ENCODE measurements at places on chromosomes 5 and 9. TPM values are rescaled to one million over a fixed set of nuclear protein-coding genes. Genes with fewer than 3 reads are reported as not detected.

GRCh38 chr5:40413743-40414142 lies 266.0 kb upstream of the PTGER4 start:
- no peak for DNase-seq

- DNase-seq: peak; percentile 54
These were observed 16.4 kb upstream of the PDCD1LG2 start for GRCh38 chr9:5493679-5494511.

- DNase-seq: no peak
These were observed 15.0 kb downstream of the STK10 start for GRCh38 chr5:172172912-172173563.

- no peak for DNase-seq
These were observed 21.3 kb upstream of the ZNF782 start for GRCh38 chr9:96875461-96876142.

- no peak for DNase-seq
These were observed 46.0 kb downstream of the NDST1 start for GRCh38 chr5:150553911-150554310.

- no peak for DNase-seq
These were observed 42.7 kb downstream of the ST8SIA4 start for GRCh38 chr5:100860407-100860806.

GRCh38 chr9:129323999-129324553 lies 146.0 kb upstream of the IER5L start:
- no peak for DNase-seq

DNA sequence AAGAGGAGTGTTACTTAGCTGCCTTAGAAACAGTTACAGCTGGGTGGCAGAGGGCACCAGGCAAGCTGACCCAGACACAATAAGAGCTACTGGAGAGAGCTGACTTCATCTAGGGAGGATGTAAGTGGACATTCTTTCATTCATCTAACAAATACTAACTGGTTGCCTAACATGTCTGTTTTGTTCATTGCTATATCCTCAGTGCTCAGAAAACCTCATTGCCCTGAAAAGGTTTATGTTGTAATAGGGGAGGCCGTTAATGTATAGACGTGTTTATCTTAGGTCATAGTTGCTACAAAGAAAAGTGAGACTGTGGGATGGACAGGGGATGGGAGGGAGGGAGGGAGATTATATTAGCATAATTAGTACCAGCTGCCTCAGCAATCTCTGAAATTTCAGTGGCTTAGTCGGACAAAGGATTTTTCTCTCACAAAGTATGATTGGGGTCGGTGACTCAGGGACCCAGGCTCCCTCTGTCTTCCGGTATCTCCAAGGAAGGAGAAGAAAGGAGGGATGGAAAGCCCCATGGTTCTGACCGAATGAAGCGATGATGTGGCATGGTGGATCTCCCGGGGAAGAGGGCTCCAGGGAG lies 2.6 kb upstream of the SNX18 start:
- no peak for DNase-seq

GRCh38 chr5:137442660-137443059 lies 56.5 kb downstream of the SPOCK1 start:
- no peak for DNase-seq

DNA sequence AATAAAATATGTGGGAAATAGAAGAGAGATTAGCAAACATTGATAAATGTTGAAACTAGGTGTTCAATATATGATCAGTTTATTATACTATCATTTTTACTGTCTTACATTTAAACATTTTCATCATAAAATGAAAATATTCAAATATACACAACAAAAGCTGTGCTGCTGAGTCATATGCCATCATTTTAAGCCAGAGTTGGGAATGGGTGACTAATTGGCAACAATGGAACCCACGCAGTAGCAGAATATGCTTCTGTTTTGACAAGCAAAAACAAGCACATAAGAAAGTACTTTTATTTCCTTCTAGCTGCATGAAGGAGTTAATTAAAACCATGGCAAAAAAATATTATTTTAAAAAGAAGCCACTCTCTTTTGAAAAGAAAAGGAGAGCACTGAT lies 340.0 kb upstream of the EDIL3 start:
- no peak for DNase-seq

DNA sequence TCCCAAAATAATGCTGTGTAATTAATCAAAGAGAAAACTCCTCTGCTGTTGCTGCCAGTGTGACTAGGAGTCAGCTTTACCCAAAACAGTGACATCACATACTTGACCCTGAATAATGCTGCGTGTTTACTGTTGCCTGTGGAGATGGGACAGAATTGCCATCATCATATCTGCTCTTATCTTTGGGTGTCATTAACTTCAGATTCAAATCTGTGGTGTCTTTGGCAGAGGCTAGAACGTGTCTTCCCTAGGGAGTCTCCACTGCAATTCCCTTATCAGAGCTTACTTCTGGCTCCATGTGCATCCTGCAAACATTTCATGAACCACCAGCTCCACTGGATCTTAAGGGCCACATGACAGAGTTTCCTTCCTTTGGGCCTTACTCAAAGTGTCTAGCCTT lies 88.9 kb upstream of the MRPS30 start:
- no peak for DNase-seq

DNA sequence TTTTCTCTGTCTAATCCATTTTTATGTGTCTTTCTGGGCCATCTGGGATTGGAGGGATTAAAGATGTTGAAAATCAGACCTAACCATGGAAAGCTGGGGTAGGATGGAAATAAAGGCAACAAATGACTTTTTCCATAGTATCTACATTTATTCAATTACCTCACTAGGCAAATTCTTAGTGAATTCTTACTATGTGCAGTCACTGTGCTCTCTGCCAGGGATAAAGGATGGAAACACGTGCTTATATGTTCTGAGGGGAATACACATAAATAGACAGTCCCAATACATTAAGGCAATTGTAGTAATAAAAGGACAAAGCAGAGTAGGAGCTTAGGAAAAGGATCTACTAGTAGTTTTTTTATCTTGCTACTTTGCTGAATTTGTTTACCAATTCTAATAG lies 214.2 kb downstream of the PRR16 start:
- DNase-seq: no peak

DNA sequence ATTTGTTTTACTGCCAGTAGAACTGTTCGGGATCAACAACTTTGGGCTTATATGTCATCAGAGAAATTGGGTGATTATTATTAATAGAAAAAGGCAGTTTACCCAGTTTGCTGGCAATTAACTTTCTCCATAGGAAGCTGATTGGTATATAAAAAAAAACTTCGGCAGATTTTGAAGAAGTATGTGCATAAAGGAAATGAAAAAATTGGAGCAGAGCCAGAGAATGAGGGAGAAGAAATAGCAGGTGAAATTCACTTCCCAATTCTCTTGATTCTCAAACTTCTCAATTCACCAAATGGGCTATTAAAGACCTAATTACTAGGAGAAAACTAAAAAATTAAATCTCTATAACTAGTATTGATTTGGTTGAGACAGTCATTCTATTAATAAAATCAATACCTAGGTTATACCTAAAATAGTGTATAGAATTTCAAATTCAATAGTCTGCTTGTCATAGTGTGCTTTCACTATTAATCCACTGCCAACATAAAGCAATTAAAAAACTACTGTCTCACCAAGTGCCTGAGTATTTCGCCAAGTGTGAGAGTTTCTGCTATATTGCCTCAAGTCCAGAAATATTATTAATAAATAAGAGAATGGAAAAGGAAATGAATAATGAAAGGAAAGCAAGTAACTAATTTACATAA lies 47.5 kb downstream of the STX17 start:
- DNase-seq: no peak

GRCh38 chr9:69324549-69325401 lies at the start of gene ENTREP1:
ENTREP1 (plus strand) TSS chr9:69325215; CDS start chr9:69325310, 95 bp downstream.
- DNase-seq: no peak

GRCh38 chr5:180119031-180119902 lies 47.7 kb upstream of the RNF130 start:
- no peak for DNase-seq

DNA sequence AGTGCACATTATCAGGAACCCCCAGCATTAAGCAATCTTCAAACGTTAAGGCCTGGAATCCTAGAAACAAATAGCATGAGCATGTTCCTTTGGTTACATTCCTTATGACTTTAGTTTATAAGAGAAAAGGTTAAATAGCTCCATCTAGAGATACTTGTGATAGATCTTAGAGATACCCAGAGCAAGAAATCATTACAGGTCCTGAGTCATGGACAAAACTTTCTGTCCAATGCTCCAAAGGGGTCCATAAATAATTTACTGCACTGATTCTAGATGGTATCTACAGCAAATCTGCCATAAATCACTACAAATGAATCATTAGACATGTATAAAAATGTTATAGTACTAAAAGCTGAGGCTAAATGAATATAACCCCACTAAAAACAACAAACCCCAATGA lies 139.6 kb downstream of the HTR1A start:
- no peak for DNase-seq

DNA sequence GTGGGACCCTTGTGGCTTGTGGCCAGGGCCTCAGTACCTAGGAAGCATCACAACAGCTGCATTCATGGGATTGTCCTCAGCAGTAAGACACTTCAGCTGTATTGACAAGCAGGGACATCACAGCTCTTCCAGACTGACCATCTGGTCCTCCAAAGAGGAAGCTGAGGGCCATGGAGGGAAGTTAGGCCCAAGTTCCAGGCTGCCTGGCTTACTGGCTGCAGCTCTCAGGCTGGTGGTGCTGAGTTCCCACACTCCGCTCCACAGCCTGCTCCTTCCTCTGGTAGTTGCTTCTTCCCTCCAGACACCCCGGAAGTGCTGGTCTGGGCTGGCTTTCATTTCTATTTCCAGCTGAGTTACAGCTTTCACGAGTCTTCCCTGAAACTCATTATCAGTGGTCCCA lies 5.7 kb upstream of the STING1 start:
- DNase-seq: no peak

GRCh38 chr5:40317023-40317422 lies 362.7 kb upstream of the PTGER4 start:
- DNase-seq: no peak

- DNase-seq: no peak
These were observed 166.0 kb downstream of the OLFM1 start for GRCh38 chr9:135253305-135254004.

DNA sequence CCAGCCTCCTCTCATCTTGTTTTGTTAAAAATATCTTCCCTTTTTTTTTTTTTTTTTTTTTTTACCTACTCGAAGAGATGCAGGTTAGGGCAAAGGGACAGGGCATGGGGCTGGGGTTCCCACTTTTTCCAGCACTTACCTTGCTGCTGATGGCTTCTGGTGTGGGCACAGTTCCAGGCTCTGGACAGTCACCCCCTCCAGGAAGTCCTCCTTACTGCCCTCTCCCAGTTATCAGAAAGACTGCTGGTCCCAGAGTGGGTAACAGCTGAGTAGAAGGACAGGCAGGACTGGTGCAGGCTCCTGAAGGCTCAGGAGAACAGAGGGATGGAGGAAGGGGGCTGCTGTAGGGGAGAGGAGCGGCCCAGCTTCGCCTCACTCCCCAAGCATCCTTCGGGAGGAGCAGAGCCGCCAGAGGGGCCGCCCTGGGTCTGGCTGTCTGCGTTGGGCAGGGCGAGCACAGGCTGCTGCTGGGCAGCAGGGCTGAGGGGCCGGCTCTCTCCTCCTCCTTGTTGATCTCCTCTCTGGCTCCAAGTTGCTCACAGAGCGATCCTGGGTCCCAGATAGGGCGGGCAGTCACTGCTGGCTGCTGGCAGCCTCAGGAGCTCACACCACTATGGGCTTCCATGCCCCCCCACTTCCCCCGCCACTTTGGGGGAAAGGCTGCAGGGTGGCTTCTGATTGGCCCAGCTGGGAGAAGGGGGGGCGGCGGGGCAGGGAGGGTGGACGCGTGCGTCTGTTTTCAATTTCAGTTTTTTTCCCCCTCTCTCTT lies at the start of gene PDGFRB:
Gene PDGFRB, minus strand, starts transcription at position 588 of the 769 bp plus-strand sequence. CDS start 18,798 bp downstream, outside the sequence.
- DNase-seq: peak; percentile 93

DNA sequence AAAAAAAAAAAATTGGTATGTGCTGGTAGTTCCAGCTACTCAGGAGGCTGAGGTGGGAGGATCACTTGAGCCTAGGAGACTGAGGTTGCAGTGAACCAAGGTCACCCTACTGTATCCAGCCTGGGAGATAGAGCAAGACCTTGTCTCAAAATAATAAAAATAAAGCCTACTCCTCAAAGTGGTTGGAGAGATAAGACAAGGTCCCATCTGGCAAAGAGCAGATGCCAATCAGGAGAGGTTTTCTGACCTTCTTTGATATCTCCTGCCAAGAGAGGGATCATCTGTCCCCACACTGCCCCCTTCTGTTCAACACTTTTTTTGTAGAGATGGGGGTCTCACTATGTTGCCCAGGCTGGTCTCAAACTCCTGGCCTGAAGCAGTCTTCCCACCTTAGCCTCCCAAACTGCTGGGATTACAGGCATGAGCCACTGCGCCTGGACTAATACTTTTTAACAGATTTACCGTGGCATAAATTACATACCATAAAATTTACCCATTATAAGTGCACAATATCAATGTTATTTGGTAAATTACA lies 64.7 kb downstream of the SH3PXD2B start:
- DNase-seq: no peak

GRCh38 chr5:73642344-73642743 lies 16.3 kb downstream of the ARHGEF28 start:
- no peak for DNase-seq

DNA sequence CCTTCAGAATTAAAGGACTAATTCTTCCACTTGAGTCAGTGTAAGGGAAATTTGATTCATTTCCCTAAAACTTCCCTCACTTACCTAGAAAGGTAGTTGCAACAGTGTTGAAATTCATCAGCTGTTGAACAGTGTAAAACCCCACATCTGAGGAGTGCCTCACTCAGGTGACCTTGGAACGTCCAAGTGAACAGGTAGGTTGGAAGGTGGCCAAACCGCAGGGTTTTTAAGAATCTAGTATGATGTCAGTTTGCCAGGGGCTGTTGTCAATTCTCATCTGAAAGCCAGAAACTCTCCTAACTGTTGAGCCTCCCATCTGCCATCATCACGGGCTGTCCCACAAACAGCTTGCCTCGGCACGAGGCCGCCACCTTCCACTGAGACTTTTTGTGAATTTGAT lies 105.7 kb downstream of the TMEM174 start:
- no peak for DNase-seq

GRCh38 chr5:10849278-10849677 lies 88.2 kb upstream of the DAP start:
- DNase-seq: no peak

DNA sequence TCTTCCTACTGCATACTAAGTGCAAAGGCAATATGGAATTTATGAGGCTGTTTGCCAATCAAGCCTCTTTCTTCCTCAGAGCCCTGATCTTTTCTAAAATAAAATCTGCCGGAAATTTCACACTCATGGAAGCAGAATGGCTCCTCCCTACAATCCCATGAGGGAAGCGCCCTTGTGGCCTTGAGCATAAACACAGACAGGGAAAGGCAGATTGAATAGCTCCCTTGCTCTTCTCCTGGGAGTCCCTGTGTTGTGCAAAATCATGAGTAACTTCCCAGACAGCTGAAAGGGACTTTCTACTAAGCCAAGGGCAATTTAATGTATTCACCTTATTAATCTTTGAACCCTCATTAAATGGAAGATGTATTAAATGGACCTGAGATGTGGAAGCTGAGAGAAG lies 226.1 kb upstream of the PIK3R1 start:
- DNase-seq: no peak

GRCh38 chr5:114467729-114468128 lies 105.9 kb downstream of the KCNN2 start:
- DNase-seq: no peak

Gene CD14
- 73.9 TPM for total RNA-seq

Gene ZFP62
- 22.6 TPM for total RNA-seq

Gene SELENOP
- total RNA-seq: 965 TPM

Gene AOPEP
- 288 TPM for total RNA-seq

Gene PITX1
- 3.3 TPM for total RNA-seq

Gene NSMF
- 274 TPM for total RNA-seq

Gene COQ4
- 67.6 TPM for total RNA-seq

Gene SEMA6A
- 25.1 TPM for total RNA-seq

Gene SIMC1
- 10.8 TPM for total RNA-seq

Gene EGFL7
- total RNA-seq: 169 TPM

Gene PTPA
- total RNA-seq: 50.1 TPM

Gene MAP1B
- total RNA-seq: 470 TPM

Gene ANKRD18A
- total RNA-seq: 3.5 TPM

Gene SUSD1
- total RNA-seq: 7.7 TPM

Gene WHRN
- 3.7 TPM for total RNA-seq
